ENCODE measurements at places on chromosomes 7 and 10.

DNA sequence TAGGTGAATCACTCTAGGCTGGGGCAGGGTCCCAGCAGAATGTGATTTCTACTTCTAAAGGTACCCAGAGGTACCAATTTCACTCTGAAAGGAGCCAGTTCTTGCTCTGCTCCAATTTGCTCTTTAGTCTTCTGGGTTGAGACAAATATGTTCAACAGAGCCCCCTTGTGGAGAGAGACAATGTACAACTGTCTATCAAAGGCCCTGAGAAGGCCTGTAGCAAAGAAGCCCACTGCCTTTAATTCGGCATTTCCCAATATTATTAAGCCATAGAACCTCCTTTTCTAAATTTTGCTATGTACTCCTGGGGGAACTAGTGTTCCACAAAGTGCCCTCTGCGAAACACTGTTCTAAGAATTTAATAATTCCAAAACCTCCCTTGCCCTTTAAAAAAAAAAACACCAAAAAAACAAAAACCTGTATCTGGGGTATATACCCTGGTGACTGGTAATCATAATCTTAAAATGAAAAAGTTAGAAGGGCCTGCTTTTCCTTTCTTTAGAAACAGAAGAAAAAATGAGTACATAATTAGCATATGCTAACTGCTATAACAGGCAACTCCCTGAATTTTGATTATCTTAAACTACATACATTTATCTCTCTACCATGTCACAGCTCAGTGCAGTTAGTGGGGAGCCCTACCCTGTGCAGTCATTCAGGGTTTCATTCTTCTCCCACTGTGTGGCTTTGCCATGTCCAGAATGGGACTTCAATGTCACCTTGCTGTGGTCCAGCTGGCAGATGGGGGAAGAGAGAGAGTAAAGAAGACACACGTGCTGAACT, 160.9 kb upstream of the BMPER start:
- DNase-seq, result no peak
- H3K27me3 ChIP-seq, result no peaks in the 10 kb centered on the region
- H3K4me1 ChIP-seq, result peaks cover 18% of the 10 kb centered on the region
- no peaks in the 10 kb centered on the region for H3K36me3 ChIP-seq
- H3K4me3 ChIP-seq, result no peak overlapping the region

GRCh38 chr10:28169525-28169924, 133.3 kb downstream of the MPP7 start:
- no peaks in the 10 kb centered on the region for H3K36me3 ChIP-seq
- no peak overlapping the region for H3K27ac ChIP-seq
- no peaks in the 10 kb centered on the region for H3K27me3 ChIP-seq
- peaks cover 10% of the 10 kb centered on the region for H3K4me1 ChIP-seq
- no peak overlapping the region for H3K4me3 ChIP-seq
- DNase-seq, result no peak

GRCh38 chr7:92988051-92988450, 129.7 kb downstream of the SAMD9 start:
- H3K27me3 ChIP-seq, result no peaks in the 10 kb centered on the region
- no peaks in the 10 kb centered on the region for H3K36me3 ChIP-seq
- H3K27ac ChIP-seq, result no peak overlapping the region
- DNase-seq, result no peak
- no peak overlapping the region for H3K4me3 ChIP-seq

DNA sequence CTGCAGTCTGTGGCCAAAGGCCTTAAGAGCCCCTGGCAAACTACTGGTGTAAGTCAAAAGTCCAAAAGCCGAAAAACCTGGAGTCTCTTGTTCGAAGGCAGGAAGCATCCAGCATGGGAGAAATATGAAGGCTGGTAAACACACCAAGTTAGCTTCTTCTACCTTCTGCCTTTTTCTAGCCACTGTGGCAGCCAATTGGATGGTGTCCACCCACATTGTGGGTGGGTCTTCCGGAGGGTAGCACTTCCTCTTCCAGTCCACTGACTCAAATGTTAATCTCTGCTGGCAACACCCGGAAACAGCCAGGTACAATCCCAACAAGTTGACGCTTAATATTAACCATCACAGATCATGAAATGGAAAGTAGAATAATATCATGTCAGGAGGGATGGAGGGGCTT, 827.6 kb downstream of the SORCS1 start:
- no peaks in the 10 kb centered on the region for H3K27me3 ChIP-seq
- H3K4me3 ChIP-seq, result no peak overlapping the region
- H3K27ac ChIP-seq, result no peak overlapping the region
- no peaks in the 10 kb centered on the region for H3K36me3 ChIP-seq
- DNase-seq, result no peak
- no peaks in the 10 kb centered on the region for H3K4me1 ChIP-seq

DNA sequence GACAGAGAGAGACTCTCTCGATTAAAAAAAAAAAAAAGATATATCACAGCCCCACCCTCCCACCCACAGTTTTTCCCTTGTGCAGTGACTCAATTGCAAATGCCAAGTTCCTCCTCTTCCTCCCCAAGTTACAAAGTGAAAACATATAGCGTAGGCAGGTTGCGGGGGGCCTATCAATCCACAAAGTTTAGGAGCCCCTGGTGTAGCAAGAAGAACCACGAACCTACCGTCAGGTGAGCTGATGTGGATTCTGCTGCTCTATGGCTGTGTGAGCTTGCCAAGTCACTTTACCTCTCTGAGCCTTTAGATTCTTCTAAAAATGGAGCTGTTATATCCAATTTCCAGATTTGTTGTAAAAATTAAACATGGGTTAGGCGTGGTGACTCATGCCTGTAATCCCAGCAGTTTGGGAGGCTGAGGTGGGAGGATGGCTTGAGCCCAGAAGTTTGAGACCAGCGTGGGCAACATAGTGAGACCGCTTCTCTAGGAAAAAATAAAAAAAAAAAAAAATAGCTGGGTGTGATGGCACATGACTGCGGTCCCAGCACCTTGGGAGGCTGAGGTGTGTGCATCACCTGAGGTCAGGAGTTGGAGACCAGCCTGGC, 8.2 kb upstream of the RHBDD2 start:
- H3K4me3 ChIP-seq, result no peak overlapping the region
- no peak for DNase-seq
- no peaks in the 10 kb centered on the region for H3K27me3 ChIP-seq
- H3K4me1 ChIP-seq, result peaks cover 7% of the 10 kb centered on the region

- no peak for DNase-seq
- peaks cover 40% of the 10 kb centered on the region for H3K27me3 ChIP-seq
- no peaks in the 10 kb centered on the region for H3K36me3 ChIP-seq
- H3K4me1 ChIP-seq, result no peaks in the 10 kb centered on the region
These were observed 14.0 kb downstream of the PTF1A start for GRCh38 chr10:23205972-23206642.

GRCh38 chr7:2619116-2619515, 12.7 kb upstream of the TTYH3 start:
- no peaks in the 10 kb centered on the region for H3K36me3 ChIP-seq
- H3K4me1 ChIP-seq, result peaks cover 15% of the 10 kb centered on the region
- no peaks in the 10 kb centered on the region for H3K27me3 ChIP-seq
- H3K27ac ChIP-seq, result no peak overlapping the region
- DNase-seq, result no peak

DNA sequence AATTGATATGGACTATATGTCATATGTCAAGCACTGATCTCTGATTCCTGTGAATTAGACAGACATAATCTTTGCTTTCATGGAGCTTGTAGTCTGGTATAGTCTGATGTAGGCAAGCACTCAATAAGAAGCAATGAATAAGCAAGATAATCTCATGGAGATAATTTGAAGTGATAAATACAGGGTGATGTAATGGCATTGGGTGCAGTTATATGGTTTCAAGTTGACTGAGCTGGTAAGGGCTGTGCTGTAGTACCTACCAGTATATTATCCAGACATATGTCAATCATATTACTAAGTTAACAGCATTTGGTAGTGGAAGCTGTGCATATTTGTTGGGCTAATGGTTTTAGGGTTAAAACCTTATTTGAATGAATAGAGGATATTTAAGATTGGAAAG, 117.5 kb upstream of the PRPS1L1 start:
- H3K36me3 ChIP-seq, result no peaks in the 10 kb centered on the region
- H3K27me3 ChIP-seq, result no peaks in the 10 kb centered on the region
- DNase-seq, result no peak

DNA sequence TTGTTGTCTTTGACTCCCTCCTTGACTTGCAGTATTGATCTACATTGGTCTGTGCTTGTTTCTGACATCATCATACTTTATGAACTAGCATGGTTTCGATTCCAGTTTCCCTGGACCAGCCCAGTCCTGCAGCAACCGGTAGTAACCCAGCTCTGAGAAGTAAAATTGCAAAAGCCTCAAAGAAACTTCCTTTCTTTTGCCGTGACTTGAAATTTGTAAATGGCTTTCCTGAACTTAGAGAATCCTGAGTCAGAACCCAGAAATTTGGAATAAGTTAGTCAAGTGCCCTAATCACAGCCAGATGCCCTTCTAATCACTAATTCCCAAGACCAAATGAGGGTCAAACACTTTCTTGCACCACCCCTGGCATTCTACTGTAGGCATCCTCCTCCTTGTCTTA, 15.0 kb downstream of the TAS2R60 start:
- no peak overlapping the region for H3K4me3 ChIP-seq
- H3K27me3 ChIP-seq, result no peaks in the 10 kb centered on the region

- no peaks in the 10 kb centered on the region for H3K27me3 ChIP-seq
- H3K4me1 ChIP-seq, result no peaks in the 10 kb centered on the region
- no peak for DNase-seq
- no peaks in the 10 kb centered on the region for H3K36me3 ChIP-seq
- no peak overlapping the region for H3K4me3 ChIP-seq
These were observed 112.6 kb downstream of the PTPRZ1 start for GRCh38 chr7:121985476-121986030.

Measured in psoas muscle (tissue), 8 donors.